Activated CD4-positive, alpha-beta T cell treated with anti-CD3 and anti-CD28 coated beads, Interleukin-2, amount 10 ng/mL, durations not matched to agents 7 days and 5 days (primary cell): ENCODE measurements at places on chromosomes 1 and 21.
A peak's percentile ranks its signal among the peaks of the same experiment; 100 is the strongest.

DNA sequence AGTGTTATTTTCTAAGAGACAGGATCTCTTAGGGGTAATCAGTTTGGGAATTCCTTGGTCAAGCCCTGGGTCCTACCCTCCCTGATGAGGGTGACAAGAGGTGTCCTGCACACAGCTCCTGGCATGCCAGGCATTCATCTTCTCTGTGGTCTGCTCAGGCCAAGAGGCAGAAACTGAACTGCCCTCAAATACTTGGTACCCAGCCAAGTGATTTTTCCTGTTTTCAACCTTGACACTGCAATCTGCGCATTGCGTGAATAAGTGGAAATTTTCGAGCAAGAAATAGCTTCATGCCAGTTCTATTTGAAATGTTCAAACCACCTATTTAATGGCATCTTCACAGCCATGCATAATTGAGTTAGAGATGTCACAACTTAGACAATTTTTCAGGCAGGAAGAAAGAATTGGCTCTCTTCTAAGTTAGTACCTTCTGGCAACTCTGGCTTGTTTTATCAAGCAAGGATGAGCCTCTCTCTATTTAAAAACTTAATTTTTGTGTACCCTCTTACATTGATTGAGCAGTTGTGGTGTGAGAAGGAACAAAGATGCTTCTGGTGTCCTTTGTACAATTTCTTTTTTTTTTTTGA is 27.0 kb downstream of the DNM3 start:
- DNase-seq = no peak

DNA sequence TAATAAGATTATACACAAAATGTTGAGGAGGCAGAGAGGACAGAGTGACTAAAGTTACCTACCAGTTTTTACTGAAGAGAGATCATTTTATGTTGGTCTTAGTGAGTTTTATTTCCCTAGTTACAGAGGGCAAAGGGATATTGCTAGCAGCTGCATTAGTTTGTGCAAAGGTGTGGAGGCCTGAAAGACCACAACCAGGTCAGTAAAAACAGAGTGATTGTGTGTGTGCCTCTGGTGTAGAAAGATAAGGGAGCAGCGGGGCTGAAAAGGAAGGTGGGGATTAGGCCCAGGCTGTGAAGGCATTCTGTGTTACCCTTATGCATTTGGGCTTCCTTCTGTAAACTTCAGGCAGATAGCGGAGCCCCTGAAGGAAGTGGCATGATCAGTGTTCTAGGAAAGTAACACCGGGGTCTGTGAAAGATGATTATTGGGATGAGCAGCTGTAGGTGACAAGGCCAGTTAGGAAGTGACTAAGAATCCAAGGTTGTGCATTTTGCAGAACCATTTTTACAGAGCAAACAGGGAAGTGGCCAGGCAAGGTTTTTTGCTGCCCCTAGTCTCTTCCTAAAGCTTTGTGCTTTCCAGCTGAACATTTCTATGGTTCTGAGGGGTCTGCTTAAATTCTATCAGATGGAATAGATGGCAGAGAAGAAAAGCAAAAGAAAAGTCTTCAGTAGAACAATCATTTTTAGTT is 3.7 kb downstream of the GADD45A start:
- DNase-seq = no peak

- no peak for DNase-seq
Measured at GRCh38 chr1:225509770-225510169, 81.9 kb upstream of the LBR start.

- DNase-seq = no peak
Measured at GRCh38 chr1:216805233-216805632, 82.0 kb upstream of the ESRRG start.

DNA sequence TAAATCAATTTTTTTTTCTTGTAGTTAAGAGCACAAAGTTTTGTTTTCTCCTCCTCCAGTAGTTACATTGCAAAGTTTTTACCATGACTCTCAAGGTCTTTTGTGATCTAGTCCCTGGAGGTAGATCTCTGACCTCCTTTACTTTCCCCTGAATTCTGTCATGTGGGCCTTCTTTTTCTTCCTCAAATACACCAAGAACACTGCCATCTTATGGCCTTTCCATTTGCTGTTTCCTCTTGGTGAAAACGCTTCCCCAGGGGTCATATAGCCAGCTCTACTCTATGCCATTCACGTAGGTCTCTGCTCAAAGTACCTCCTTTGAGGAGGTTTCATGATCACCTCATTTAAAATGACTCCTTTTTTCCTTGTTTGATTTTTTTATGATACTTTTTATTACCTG is 2.7 kb downstream of the DDX20 start:
- DNase-seq = no peak

DNA sequence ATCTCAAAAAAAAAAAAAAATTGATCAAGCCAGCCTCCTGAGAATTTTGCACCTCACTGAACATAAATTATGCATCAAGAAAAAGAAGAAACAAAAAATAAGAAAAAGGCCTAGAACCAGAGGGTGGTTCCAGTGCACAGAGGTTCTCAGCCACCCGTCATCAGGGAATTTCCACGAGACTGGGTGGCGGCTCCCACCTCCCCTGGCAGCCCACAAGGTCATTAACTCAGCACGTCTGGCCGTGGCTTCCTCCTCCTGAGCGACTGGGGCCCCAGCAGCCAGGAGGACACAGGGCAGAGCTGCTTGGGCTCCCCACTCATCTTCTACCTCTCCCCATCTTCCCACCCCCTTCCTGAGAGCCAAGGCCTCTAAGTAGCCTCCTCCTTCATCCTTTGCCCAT is 15.7 kb upstream of the TMEM51 start:
- no peak for DNase-seq

DNA sequence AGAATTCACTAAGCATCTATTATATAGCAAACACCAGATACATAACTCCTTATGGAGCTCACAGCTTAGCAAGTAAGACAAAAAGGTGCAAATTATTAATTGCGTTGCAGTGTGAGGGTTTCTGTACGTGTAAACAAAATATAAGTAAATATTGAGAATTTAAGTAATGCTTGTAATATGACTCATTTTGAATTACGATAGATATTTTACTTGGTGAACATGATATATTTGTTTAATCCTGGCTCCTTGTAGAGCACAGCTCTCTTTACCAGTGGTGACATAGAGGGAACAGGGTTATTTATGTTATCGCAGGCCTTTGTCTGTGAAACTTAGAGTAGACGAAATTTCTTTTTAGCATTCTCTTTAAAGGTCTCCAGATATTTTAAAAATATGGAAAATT is 36.4 kb downstream of the LYPLAL1 start:
- no peak for DNase-seq

- DNase-seq = peak; percentile 88
Measured at GRCh38 chr1:25642574-25643108, 26.1 kb downstream of the MAN1C1 start.

DNA sequence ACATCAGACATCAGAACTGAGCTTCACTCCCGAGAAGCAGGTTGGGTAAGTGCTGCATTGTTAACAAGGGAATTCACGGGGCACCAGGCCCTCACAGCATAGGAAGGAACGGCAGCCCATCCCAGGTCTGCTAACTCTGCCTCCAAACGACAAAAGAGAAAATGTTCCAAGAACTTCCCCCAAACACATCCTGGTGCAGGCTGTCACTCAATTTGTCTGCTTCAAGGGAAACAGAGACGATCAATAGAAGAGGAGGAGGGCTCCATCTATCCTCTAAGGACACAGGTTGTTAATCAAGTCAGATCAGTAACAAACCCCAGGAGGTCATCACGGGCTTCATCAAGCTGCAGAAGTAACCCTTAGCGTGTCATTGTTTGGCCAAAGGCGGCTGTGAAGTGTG is 3.5 kb upstream of the TSPEAR start:
- no peak for DNase-seq

DNA sequence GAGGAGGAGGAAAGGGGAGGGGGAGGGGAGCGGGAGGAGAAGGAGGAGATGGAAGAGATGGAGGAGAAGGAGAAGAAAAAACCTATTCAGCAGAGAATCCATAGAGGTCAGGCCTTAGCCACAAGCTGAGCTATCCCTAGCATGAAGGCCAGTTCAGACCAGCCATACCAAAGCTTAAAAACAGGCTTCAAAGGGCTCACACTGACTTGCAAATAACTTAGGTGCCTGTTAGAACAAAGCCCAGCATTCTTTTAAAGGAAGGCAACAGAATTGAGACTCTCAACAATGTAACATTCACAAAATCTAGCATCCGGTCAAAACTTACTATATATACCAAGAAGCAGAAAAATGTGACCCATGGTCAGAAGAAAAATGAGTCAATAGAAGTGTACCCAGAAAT is 43.6 kb upstream of the IFFO2 start:
- no peak for DNase-seq

- DNase-seq = no peak
Measured at GRCh38 chr1:185351734-185352466, 34.9 kb upstream of the IVNS1ABP start.

DNA sequence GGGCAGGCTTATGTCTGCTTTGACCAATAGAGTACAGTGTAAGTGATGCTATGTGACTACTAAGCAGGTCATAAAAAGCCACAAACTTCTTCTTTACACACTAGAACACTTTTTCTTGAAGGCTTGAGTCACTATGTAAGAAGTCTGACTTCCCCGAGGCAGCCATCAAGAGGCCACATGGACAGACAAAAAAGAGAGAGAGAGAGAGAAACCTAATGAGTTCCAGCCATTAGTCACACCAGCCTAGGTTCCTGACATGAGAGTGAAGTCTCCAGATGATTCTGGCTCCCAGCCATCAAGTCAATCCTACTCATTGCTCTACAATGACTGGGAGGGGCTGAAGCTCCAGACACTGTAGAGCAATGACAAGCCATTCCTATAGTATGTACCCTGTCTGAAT is 101.4 kb downstream of the LHX9 start:
- DNase-seq = no peak

- no peak for DNase-seq
Measured at GRCh38 chr1:40383488-40384412, 10.2 kb downstream of the SMAP2 start.

DNA sequence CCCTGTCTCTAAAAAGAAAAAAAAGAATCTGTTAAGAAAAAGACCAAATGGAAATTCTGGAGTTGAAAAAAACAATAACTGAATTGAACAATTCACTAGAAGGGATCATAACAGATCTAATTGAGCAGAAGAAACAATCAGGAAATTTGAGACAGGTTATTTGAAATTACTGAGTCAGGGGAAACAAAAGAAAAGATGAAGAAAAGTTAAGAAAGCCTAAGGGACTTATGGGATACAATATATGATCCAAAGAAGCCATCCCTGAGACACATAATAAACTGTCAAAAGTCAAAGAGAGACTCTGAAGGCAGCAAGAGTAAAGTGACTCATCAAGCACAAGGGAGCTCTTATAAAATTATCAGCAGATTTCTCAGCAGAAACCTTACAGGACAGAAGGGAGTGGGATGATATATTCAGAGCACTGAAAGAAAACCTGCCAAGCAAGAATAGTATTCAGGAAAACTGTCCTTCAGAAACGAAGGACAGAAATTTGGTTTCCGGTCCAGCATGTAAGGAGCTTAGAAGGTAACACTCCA is 44.5 kb downstream of the SLC2A1 start:
- no peak for DNase-seq

GRCh38 chr1:209349363-209350308 is 233.9 kb upstream of the CAMK1G start:
- no peak for DNase-seq
